GM04504 (cell line): ENCODE measurements at places on chromosomes 3 and 15.

DNA sequence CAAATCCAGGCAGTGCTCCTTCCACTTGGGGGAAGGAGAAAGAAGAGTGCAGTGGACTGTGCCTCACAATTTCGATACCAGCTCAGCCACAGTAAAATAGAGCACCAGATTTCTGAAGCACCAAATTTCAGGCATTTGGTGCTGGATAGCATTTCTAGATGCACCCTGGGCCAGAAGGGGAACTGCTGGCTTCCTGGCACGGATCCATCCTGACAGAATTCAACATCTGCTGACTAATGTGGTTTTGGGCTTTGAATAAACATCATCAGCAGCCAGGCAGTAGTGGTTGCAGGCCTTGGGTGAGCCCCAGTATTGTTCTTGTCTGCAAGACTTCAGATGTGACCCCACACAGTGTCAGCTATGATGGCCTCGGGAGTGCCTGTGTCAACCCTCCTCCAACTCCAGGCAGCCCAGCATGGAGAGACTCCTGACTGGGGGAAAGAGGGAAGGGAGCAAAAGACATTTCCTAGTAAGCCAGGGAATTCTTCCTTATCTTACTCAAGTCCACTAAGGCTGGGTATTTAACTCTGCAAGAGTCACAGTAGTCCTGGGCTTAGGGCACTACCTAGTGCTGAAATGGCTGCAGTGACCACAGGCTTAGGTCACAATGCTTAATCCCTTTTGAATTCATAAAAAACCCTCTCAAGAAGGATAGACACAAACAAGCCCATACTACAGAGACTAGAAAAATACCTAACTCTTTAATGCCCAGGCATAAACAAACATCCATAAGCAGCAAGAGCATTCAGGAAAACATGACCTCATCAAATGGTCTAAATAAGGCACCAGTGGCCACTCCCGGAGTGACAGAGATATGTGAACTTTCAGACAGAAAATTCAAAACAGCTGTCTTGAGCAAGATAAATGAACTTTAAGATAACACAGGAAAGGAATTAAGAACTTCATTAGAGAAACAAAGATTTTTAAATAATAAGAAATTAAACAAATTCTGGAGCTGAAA lies 74.7 kb downstream of the SPATA16 start:
- DNase-seq: no peak

DNA sequence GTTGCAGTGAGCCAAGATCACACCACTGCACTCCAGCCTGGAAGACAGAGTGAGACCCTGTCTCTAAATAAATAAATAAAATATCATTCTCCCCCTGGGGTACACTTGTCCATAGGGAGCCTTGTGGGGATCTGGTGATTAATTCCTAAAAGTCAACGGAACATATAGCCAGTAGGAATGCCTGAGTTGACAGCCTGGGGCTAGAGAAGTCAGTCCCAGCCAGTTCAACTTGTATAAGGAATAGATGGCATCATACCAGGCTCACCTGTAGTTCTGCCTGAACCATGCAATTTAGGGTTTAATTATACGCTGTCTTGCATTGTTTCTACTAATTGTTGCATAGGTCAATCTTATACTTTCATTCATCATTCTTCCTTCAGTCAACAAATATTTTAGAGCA lies 5.9 kb upstream of the BOC start:
- DNase-seq: no peak

DNA sequence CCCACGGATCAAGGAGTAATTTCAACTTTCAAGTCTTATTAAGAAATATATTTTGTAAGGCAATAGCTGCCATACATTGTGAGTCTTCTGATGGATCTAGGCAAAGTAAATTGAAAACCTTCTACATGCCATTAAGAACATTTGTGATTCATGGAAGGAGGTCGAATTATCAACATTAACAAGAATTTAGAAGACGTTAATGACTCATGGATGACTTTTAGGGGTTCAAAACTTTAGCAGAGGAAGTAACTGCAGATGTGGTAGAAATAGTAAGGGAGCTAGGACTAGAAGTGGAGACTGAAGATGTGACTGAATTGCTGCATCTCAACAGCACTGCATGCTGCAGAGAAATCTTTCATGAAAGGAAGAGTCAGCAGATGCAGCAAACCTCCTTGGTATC lies 48.1 kb upstream of the DCUN1D1 start:
- DNase-seq: no peak

DNA sequence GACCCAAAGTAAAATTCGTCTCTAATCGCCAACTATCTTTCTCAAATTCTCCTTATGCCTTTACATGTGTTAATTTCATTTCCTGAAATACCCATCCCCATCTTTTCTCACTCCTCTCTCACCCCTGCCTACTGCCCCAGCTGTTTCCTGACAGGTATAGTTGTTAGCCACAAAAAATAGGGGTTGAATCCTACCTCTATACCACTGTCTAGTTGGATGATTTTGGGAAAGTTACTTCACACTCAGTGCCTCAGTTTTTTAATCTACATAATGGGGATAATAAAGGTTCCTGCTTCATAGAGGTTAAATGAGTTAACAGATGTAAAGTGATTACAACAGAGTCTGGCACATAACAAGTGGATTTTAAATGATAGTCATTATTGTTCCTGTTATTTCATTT lies 189.7 kb downstream of the TNIK start:
- DNase-seq: no peak

GRCh38 chr3:178500631-178501030 lies 35.6 kb upstream of the KCNMB2 start:
- DNase-seq: peak; percentile 24

DNA sequence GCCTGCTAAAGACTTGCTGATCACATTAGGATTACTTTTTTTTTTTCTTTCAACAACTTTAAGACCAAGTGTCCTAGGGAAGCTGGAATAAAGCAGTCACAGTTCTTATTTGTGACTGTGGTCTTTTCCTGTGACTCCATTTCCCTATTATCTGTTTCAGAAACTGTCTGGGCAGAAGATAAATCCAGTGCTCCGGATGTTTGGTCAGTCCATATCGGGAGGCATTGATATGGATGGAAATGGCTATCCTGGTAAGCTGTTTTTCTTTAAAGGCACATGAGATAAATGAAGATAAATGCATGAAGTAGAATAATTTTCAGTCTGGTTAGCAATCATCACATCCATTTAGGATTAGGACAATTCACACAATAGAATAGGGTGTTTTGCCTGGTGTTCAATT lies 338.3 kb upstream of the CTDSPL start:
- no peak for DNase-seq

- DNase-seq: no peak
These were observed 52.0 kb upstream of the RAP2B start for GRCh38 chr3:153110041-153110440.

DNA sequence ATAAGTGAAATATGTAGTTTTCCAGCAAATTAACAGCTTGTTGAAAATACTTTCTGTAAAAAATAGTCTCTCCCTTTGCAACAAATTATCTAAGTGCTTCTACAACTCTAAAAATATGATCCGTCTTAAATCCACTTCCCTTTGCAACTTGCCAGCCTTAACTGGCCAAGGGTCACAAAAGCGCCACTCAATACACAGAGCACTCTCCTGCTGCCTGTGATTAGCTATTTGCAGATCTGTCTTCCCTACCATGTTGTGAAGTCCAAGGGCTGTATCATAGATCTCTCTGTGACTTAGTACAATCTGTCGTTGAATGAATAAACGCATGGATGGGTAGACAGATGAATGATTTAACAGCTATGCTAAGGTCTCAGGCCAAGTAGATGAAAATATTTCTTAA lies 76.2 kb downstream of the ITGB5 start:
- no peak for DNase-seq

- no peak for DNase-seq
These were observed 24.4 kb downstream of the CORO2B start for GRCh38 chr15:68603216-68603595.

DNA sequence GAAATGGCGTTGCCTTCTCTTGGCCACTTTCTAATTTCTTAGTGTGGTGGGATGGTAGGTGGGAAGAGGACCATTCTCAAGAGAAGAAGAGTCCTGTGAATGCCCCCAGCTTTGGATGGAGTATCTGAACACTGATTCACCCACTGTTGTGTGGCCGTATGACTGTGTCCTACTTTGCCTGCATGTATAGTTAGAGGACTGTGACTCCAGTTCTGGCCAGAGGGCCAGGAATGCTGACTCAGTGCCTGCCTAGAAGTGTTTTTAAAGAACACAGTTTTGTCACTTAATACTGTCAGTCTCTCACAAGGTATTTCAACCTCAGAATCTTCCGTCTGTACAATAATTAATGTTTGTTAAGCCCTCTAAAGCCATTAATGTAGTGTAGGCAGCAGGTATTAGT lies 2.1 kb downstream of the SEC61A1 start:
- DNase-seq: no peak

DNA sequence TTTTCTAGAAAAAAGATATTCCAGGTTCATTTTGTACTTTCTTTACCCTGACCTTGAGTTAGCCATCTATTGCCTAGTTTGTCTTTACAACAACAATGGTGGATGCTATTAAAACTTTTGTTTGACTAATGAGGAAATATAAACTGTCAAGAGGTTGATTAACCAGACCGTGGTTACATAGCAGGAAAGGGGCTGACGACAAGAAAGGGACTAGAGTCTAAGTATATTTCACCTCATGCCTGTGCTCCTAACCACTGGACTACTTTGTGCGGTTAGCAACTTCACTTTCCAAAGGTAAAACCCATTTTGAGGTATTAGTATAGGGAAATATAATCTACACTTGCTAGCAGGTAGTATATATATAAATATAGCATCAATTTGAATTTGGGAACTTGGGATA lies 327.1 kb downstream of the SATB1 start:
- DNase-seq: no peak

- DNase-seq: no peak
These were observed 46.8 kb upstream of the OTOL1 start for GRCh38 chr3:161449785-161450184.

- DNase-seq: no peak
These were observed 89.0 kb upstream of the SLC4A7 start for GRCh38 chr3:27573138-27573537.

- DNase-seq: no peak
These were observed 179.2 kb upstream of the PROK2 start for GRCh38 chr3:71964170-71964569.

DNA sequence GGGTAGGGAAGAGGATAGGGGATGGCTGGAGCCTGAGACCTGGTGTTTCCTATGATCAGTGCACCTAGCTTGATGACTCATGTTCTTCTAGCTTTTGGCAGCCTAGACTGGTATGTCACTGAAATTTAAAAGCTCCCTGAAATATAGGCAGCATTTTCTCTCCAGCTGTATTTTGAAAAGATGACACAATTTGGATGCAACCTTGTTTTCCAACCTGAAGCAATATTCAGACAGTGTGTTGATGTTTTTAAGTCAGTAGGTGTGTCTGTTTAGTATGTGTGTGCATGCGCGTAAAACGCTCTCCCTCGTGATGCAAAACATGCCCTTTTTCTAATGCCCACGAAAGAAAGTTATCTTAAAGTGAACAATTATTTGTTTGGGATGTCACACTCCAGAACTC lies 58.5 kb downstream of the RPL22L1 start:
- no peak for DNase-seq
